Immature natural killer cell (primary cell): ENCODE measurements at places on chromosomes 5 and 9. TPM values are rescaled to one million over a fixed set of nuclear protein-coding genes. Genes with fewer than 3 reads are reported as not detected.

Gene QRFP
- not detected for polyA plus RNA-seq

Gene RIGI
- 14.3 TPM for polyA plus RNA-seq

Gene RAB3C
- polyA plus RNA-seq = not detected

Gene CCL21
- polyA plus RNA-seq = not detected

GRCh38 chr9:504921-505740 is 290.5 kb downstream of the DOCK8 start:
- peak; percentile 5 for DNase-seq

DNA sequence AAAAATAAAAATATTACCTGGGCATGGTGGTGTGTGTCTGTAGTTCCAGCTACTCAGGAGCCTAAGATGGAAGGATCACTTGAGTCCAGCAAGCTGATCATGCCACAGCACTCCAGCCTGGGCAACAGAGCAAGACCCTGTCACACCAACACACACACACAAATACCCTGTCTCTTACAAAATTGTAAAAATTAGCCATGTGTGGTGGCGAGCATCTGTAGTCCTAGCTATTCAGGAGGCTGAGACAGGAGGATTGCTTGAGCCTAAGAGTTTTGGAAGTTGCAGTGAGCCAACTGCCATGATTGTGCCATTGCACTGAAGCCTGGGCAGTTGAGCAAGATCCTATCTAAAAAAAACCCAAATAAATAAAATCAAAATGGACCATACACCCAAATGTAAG is 32.1 kb upstream of the DENND4C start:
- DNase-seq = no peak

- no peak for DNase-seq
Measured at GRCh38 chr9:72615931-72616330, 94.5 kb downstream of the TMC1 start.

GRCh38 chr5:66494437-66494836 is 101.8 kb upstream of the MAST4 start:
- no peak for DNase-seq

- no peak for DNase-seq
Measured at GRCh38 chr9:111502506-111502905, 18.3 kb upstream of the ECPAS start.

- DNase-seq = no peak
Measured at GRCh38 chr5:127961763-127962145, 121.8 kb upstream of the SLC12A2 start.

DNA sequence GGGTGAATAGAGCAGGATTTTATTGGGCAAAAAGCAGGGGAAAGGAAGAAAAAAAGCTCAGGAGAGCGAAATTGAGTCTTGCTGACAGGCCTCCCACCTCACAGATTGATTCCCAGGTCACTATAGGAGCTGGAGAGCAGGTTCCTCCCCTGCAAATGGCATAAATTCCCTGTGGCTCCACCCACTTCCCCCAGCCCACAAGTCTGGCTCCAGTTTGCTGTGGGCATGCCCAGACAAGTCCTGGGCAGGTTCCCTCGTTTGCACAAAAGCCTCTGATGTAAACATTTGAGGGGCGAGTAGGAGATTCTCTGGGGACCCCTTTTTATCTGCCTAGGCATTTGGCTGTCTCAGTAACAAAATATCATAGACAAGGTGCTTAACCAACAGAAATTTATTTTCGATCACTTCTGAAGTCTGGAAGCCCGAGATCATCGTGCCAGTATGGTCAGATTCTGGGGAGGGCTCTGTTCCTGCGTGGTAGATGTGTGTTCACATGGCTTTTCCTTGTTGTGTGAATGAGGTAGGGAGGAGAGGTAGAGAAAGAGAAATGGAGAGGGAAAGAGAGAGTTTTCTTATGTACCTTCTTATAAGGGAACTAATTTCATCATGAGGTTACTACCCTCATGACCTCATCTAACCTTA is 614.5 kb downstream of the MAT2B start:
- no peak for DNase-seq

DNA sequence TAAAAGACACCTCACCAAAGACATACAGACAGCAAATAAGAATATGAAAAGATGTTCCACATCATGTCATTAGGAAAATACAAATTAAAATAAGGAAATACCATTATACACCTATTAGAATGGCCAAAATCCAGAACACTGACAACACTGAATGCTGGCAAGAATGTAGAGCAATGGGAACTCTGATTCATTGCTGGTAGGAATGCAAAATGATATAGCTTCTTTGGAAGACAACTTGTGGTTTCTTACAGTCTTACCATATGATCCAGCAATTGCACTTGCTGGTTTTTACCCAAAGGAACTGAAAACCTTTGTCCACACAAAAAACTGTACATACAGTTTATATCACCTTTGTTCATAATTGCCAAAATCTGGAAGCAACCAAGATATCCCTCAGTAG is 6.5 kb downstream of the TMEM161B start:
- no peak for DNase-seq
